ENCODE measurements at places on chromosomes 13 and 19.

GRCh38 chr13:30429721-30430694 is 7.7 kb downstream of the UBE2L5 start:
- no peak for DNase-seq

- DNase-seq: no peak
Observed at GRCh38 chr13:52944697-52945096, 83.9 kb upstream of the OLFM4 start.

- no peak for DNase-seq
Observed at GRCh38 chr13:23632048-23632582, 61.9 kb downstream of the TNFRSF19 start.

- no peak for DNase-seq
Observed at GRCh38 chr19:3325451-3325850, 40.9 kb upstream of the NFIC start.

DNA sequence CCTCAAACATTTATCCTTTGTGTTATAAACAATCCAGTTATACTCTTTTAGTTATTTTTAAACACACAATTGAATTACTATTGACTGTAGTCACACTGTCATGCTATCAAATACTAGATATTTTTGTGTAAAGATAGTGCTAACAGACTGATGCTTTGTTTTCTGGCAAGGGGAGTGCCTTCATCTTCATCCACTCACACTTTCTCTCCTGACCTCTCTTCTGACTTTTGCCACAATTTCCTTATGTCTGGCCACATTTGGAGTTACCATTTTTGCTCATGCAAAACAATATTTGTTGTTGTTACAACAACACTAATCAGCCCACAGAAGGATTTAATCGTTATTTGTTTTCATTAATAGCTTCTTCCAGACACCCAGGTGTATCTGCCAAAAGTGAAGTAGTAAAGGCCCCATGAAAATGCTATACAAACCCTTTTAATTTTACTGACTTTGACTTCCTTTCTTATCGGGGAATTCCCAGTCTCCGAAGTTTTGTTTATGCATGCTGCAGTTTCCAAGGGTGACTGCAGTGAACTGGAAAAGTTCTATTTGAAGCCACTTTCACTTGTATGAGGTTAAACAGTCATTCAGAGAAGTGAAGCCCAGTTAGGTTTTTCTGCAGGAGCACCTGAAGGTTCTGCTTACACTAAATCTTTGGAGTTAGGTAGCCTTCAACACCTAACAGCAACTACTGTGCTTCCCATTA is 66.1 kb upstream of the FRY start:
- no peak for DNase-seq

GRCh38 chr19:18660051-18660910 is 23.2 kb upstream of the CRTC1 start:
- peak; percentile 67 for DNase-seq

All from C1 segment of cervical spinal cord (tissue), 14 donors.